ENCODE measurements at places on chromosomes 12 and 14.

GRCh38 chr14:102197317-102197853, 57.7 kb downstream of the WDR20 start:
- no peak for DNase-seq

GRCh38 chr12:68899251-68899771, 33.7 kb downstream of the CPM start:
- peak; percentile 58 for DNase-seq

- DNase-seq, result no peak
These were observed 67.0 kb upstream of the SAV1 start for GRCh38 chr14:50734950-50735695.

DNA sequence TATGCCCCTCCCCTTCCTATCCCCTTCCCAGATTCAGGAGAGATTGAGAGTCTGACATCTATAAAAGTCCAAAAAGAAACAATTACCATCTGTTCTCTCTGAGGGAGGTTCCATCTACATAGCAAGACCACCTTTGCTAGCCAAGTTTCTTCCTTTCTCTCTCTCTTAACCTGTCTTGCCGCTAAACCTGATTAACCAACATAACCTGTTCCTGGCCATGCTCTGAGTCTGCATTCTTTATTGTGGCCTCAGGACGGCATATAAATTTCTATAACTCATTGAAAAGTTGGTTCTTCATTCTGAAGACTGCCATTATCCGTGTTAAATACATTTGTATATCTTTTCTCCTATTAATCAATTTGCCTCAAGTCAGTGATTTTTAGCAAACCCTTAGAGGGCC, 594.0 kb downstream of the KCNH5 start:
- DNase-seq, result no peak

DNA sequence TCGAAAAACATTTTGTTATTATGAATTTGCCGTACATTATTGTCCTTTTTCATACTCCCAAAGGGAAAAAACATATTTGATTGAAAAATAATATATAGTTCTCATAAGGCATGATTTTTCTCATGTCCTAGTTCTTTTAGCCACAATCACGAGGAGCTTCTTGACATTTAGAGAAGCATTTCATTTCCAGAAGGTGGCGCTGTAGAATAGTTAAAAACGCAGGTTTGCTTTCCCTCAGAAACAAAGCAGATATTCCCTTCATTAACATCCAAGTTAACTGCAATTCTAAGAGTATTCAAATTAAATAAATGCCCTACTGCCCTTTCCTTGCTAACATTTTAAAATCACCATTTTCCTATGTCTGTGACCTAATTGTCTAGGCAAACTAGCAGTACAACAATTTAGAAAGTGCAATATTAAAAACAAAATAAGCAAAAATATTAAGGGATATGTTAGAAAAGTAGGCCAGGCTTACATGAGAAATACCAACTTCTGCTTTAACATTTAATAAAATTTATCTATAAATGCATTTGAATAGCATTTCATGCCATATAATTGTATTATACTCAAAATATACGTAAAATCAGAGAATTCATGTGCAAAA, 10.9 kb upstream of the PIK3C2G start:
- peak; percentile 71 for DNase-seq

- DNase-seq, result peak; percentile 46
These were observed 11.7 kb downstream of the TPCN1 start for GRCh38 chr12:113232840-113233585.

GRCh38 chr14:29486132-29486531, 441.5 kb downstream of the PRKD1 start:
- DNase-seq, result no peak

DNA sequence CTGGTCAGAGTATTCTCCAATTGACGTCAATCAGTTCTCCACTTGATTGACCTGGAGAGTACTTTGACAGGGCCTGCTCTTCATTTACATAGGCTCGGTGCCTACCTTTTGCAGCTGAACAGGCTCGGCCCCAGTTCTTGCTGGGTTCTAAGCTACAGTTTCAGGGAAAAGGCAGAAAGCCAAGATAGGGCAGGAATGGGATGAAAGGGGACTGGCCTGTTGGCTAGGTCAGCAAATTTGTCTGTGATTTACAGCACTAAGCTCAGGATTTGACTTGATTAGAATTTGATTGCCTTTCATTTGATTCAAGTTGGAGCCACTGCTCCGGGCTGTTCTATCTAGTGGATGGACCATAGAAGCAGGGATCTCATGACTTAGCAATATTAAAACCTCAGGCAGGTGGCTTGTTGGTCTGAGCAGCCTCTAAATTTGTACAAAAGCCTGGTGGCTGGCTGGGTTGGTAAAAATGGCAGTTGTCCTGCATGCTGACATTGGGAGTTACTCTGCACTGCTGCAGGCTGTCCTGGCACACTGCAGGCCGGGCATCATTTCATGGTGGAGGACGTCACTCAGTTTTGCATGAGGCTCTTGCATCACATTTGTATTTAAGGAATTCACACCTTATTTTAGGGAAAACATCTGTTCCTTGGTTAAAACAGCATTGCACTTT, 71.8 kb downstream of the BICD1 start:
- DNase-seq, result no peak

- DNase-seq, result no peak
These were observed 61.6 kb downstream of the SPTB start for GRCh38 chr14:64818151-64818550.

- peak; percentile 51 for DNase-seq
These were observed 16.7 kb downstream of the KMT2D start for GRCh38 chr12:49043856-49044258.

- DNase-seq, result peak; percentile 35
These were observed 123.6 kb downstream of the TSPAN9 start for GRCh38 chr12:3200814-3201233.

GRCh38 chr12:32002848-32003493, 43.8 kb downstream of the RESF1 start:
- peak; percentile 9 for DNase-seq

- DNase-seq, result peak; percentile 66
These were observed 11.6 kb downstream of the TMEM30B start for GRCh38 chr14:61269321-61270083.

GRCh38 chr14:59997449-59997848, 77.5 kb downstream of the LRRC9 start:
- peak; percentile 53 for DNase-seq

All from iris pigment epithelial cell (primary cell).